ENCODE measurements at places on chromosomes 7 and 10.

GRCh38 chr10:98790817-98791216 lies 344.1 kb upstream of the HPS1 start:
- DNase-seq = no peak

DNA sequence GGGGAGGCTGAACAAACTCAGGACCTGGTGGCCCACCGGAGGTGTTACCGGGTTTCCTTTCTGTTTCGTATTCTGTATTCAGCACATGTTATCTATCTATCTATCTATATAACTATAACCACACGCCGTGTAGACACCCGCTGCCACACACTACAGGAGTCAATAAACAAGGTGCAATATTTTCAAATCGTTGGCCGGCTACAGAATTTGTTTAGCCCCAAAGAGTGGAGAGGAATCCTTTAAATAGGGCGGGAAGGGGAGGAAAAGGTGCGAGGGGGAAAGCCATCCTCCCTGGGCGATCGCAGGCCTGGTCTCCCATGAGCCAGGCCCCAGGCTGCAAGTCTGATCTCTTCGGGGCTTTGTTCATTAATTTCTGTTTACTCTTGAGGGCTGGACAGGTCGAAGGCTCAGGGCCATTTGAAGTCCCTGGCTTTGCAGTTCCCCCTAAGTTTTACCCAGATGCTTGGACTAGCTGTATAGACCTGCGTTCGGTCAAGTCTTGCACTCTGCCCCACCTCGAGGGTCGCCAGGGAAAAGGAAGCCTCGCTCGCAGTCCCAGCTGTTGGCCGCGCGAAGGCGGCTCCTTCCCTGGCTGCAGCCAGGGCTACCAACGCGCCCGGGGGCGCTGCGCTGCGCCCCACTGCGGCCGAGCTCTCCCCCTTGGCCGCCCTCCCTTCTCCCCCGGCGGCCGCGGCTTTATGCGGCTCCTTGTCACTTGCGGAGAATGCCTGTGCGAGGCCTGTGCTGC lies 3.8 kb downstream of the NKX2-3 start:
- DNase-seq = no peak

- no peak for DNase-seq
Observed at GRCh38 chr10:80462299-80462980, 8.3 kb downstream of the TSPAN14 start.

DNA sequence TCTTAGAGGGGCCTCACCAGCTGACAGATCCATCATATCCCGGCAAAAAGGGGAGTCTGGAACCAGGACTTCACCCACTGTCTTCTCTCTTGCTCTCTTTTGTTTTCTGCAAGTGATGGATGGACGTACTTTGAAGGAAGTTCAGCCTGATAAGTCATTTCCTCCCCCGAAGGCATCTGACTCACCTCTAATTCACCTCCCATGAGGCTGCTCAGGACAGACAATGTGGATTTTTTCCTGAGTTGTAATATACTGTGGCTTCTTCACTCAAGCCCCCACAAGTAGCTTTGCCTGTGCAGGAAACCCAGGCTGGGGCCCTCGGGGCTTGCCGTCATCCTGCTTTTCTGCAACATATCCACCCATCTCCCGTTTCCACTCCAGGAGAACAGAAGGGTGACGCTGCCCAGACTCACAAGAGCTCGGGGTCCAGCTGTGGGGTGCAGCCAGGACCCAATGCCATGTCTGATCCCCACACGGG lies 70.4 kb downstream of the ASB13 start:
- no peak for DNase-seq

DNA sequence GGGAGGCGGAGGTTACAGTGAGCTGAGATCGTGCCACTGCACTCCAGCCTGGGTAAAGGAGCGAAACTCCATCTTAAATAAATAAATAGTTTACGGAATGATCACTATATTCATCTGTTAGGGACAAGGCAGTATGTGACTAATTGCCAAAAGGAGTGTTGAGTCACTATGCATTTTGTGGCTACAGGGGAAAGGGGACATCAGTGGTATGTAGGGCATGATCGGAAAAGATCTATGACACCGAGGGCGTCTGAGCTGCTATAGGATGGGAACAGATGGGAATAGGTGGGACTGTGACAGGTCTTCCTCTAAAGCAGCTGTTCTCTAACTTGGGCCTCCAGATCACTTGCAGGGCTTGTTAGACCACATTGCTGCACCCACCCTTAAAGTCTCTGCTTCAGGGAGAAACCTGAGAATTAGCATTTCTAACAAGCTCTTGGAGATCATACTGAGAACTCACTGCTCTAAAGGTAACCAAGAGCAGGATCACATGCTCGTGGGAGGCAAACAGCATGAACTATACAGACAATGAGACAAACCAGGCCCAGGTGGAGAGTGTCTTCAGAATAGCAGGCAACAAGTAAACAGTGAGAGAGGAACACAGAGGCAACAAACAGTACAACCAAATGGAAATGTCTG lies 65.1 kb upstream of the ITGA8 start:
- no peak for DNase-seq

DNA sequence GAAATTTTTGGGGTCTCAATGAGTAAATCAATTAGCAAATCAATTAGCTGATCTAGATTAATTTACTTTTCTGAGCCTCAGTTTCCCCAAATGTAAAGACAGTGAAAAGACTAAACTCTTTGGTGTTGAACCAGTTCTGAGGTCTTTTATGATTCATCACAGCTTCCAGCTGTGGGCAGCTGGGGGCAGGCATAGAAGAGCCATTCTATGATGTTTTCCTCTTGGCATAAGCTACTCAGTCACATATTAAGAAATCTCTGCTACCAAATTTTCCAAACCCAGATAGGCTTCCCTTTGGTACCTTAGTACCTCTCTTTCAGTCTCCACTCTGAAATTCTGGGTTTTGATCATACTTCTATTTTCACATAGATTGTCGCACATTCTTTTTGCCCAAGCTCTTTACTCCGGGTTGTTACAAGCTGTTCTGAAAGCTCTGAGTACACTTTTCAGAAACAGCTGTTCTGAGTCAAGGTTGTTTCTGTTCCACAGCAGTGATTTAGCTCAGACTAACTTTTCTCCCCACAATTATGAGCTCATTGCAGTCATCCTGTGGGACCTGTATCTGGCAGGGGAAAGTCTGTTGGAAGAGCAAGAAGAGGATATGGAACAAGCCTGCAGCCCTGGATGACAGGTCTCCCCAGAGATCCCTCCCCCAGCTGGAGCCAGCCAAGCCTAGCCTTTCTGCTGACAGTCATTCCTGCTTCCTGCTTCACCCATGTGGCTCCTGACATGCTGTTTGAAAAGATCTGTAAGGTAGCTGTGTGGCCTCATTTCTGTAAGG lies 599.6 kb upstream of the GHITM start:
- DNase-seq = no peak

- no peak for DNase-seq
Observed at GRCh38 chr10:87503401-87503800, 1.3 kb upstream of the MINPP1 start.

GRCh38 chr10:34717429-34717828 lies 97.7 kb downstream of the PARD3 start:
- DNase-seq = no peak

GRCh38 chr10:119826771-119827170 lies 45.9 kb downstream of the MCMBP start:
- DNase-seq = no peak

GRCh38 chr10:63886281-63887022 lies 365.3 kb downstream of the REEP3 start:
- no peak for DNase-seq

DNA sequence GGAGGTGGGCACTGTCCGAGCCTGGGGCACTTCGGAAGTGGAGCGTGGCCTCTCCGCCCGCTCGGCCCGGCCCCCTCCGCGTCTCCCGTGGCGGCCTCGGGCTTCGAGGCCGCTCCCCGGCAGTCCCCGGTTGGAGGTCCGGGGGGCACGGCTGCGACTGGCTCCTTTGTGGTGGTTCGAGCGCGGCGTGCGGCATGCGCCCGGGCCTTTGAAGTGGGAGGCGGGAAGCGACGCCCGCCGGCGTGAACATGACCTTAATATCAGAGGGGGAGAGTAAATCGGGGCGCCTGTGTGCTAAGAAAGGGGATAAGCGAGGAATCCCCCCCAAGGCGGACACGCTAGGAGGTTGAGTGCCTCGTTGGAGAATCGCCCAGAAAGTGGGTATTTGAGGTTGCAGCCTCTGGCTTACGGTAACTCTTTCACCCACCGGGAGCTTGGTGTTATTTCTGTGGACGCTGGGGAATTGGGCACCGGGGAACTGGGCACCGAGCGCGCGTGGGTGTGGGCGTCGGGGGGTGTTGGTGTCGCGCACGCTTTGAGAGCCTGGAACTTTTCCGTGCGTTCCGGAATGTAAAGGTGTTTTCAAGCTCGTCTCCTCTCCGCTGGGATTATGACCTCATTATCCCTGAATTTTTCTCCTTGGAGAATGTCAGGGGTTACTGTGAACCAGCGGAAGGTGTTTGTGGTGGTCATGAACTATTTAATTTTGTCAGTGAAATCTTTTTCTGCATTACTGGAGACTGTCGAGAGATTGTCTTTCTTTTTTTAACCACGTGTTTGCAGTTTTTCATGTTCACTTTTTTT lies 660 bp downstream of the SUV39H2 start:
- no peak for DNase-seq

DNA sequence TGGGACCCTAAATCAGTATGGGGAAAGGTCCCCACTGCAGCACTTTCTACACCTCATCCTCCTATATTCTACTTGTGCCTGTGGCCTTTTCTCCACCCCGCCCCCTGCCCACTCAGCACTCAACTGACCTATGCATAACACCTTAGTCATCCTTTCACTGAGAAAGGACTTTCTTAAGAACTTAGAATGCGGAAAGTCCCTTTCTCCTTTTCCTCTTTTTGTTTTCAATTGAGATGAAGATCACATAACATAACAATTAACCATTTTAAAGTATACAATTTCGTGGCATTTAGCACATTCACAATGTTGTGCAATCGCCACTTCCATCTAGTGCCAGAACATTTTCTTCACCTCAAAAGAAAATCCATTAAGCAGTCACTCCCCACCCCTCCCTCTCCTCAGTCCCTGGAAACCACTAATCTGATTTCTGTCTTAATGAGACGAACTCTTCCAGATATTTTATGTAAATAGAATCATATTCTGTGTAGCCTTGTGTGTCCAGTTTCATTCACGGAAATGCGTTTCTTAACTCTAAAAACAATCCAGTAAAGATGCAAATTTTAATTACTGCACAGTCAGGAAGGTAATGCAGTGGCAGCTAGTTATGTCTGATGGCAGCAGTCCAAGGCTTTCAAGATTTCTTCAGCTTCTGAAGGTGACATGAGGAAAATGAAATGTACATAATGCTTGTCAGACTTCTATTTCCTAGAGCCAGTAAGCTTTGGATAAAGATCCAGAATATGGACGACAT lies 41.7 kb downstream of the FAS start:
- no peak for DNase-seq

- no peak for DNase-seq
Observed at GRCh38 chr7:45081670-45081974, 7.1 kb downstream of the NACAD start.

GRCh38 chr7:129862682-129863081 lies 90.1 kb downstream of the UBE2H start:
- no peak for DNase-seq

DNA sequence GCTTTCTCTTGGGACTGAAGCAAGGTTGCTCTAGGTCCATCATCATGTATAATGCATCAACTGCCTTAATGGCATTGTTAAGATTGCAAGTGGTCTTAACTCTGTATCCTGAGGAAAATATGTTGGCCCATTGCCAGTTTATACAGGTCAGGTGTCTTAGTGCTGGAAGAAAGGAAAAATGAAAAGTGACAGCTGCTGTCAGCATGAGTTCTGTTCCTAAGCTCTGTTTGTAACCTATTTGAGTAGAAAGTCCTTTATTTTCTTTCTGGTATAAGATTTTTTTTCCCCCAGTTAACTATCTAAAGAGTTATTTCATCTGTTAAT lies 127.2 kb downstream of the SRI start:
- DNase-seq = no peak

DNA sequence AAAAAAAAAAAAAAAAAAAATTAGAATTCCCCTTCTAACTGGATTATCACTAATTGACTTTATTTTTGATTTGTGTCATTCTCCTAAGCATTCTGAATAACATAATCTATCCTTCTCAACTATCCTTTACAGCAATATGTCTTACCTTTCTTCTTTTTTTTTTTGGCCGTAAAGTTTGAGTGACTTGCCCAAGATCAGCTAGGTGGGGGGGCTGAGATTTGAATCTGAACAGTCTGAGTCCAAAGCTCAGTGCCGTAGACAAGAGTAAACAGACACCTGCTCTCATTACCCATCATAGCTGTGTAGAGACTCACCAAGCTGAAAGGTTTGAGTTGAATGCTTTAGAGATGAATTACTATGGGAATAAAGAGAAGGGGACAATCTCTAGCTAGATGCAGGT lies 192.1 kb downstream of the SORCS1 start:
- no peak for DNase-seq

DNA sequence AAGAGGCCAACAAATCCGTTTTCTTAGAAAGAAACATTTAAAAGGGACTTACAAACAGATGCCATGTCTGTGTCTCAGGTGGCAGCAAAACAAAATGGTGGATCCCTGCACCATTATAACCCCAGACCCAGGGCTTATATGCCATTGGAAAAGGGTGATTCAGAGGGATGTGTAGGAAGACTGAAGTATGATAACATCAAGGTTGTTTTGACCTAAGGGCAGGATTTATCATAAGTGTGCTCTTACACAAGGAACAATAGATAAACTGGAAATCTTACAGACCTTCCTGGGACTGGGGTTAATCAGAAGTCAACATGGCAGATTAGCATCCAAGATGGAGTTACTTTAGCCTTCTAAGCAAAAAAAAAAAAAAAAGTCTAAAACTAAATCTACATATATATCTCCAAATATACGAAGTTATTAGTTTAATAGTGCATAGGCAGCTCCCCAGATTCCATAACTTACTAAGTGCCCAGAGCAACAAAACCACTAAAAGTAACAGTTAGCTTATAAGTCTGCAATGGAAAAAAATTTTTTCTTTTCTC lies 34.3 kb upstream of the WNT16 start:
- no peak for DNase-seq

GRCh38 chr7:70749831-70750230 lies 382.1 kb upstream of the GALNT17 start:
- DNase-seq = no peak

- DNase-seq = no peak
Observed at GRCh38 chr7:73992101-73992562, 35.8 kb upstream of the ELN start.

- no peak for DNase-seq
Observed at GRCh38 chr7:137462074-137462715, 118.7 kb upstream of the PTN start.

DNA sequence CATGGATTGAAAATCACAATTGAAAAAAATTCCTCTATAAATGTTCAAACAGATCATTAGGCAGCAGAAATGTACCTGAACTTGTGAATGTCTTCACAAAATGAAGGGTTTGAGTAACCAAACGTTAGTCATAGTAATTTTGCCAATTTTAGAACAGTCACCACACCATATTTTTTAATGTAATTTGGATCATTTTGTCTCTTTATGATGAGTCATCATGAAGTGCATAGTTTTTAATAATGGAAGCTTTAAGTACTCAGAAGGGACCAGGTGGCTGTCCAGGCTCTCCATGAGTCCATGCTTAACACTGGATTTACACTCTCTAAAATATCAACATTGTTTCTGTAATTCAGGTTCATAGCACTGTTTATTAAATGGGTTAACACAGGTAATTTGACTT lies 219.2 kb downstream of the ETV1 start:
- DNase-seq = no peak

- peak; percentile 15 for DNase-seq
Observed at GRCh38 chr7:48875045-48875916, 49.1 kb upstream of the CDC14C start.

Data from anterior cingulate cortex (tissue), 58 donors.